Activated CD4-positive, CD25-positive, alpha-beta regulatory T cell (primary cell): ENCODE measurements at places on chromosomes 1 and 21.

GRCh38 chr21:37974081-37974480, 57.8 kb upstream of the KCNJ6 start:
- DNase-seq, result no peak

DNA sequence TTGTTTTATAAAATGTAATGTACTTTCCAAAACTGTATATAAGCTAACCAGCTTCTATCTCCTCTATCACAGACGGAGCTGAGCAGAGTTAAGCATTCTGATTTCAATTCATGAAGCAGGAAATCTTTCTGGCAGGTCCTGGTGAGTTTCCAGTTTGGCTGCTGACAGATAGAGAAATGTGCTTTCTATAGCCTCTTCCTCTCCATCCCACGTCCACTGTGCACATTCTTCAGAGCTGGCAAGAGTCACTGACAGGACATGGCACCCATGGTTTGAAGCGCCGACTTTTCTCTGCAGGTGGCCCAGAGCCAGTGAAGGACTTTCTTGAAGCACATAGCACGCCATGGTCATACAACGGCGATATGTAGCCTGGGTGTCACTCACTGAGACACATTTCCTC, 52.3 kb upstream of the POU2F1 start:
- DNase-seq, result no peak

- no peak for DNase-seq
These were observed 15.2 kb downstream of the KIRREL1 start for GRCh38 chr1:158008630-158009029.

GRCh38 chr1:24619376-24619775, 23.7 kb upstream of the SRRM1 start:
- no peak for DNase-seq

DNA sequence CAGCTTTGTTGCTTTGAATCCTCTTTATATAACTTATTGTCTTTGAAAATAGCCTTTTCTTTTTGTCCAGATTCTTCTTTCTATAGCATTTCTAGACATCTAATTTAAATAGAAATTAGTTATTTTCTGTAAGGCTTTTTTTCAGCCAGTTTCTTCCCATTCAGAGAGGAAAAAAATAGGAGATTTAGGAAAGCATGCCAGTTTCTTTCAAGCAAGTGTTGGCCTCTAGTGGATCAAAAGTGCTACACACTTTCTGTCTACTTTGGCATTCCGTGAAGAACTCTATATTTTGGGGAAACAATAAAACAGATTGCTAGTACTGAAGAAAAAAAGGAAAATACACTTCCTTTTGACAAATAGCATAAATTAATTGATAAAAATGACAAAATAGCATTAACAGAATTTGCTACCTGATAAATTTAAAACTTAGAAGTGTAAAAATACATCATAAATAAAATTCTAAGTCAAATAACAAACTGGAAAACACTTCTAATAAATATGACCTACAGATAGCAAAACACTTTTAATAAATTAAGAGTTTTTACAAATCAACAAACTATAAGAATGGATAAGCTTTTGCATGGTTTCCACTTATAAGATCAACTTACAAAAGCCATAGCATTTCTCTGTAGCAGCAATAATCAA, 13.1 kb upstream of the EXO1 start:
- DNase-seq, result no peak

DNA sequence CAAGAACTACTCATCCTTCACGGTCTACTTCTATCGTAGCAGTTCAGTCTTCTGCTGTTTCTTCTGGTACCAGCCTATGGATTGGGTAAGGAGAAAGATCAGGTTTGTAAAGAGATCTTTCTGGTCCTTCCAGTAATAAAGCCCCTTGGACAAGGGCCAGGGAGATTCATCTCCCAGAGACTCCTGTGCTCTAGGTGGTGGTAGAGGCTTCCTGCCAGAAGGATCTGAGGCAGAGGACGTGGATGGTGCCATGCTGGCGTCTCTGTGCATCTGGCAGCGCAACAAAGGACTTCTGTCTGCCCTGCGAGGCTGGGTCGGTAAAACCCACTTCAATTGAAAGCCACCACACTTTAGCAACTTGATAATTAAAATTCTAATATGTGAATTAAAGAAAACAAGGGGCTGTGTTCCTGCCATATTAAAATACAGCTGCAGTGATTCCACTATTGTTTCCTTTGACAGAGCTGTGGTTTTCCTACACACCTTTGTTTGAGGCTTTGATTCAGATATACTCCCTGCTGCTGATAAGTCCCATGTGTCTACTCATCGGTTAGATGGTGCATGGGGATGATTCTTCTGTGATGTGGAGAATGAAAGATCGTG, 73.6 kb downstream of the ROR1 start:
- no peak for DNase-seq
